ENCODE measurements at places on chromosomes 6 and 20.

DNA sequence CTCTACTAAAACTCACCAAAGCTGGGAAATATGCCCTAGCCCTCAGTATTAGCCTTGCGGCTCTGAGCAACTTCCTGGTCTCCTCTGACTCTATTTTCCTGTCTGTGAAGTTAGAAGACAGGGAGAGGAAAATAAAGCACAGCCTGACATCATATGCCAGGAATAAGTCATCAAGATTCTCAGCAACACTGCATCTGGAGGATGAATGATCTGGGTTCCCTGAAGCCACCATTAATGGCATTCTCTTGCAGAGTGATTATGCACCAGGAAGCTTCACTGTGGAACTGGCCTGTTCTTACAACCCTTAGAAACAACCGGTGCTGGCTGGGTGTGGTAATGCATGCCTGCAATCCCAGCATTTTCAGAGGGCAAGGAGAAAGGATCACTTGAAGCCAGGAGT lies 12.4 kb downstream of the ADGRF5 start:
- no peak for DNase-seq

DNA sequence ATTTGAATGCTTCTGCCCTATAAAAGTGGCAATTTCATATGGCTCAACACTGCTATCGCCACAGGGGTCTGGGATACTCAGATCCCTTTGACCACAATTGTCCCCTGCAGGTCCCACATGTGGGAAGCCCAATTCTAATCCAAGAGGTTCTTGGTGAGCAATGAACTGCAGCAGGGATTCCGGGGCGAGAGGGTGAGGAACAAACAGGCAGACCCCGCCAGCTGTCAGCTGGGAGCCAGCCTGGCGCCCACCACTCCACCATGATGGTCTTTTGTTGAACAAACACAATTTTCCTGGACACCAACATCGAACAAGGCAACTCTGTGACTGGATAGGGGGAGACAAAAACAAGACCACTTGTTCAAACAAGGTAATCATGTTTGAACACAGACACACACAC lies 80.5 kb downstream of the TMEM242 start:
- no peak for DNase-seq

- DNase-seq = no peak
Observed at GRCh38 chr20:51238675-51239305, 215.9 kb upstream of the KCNG1 start.

DNA sequence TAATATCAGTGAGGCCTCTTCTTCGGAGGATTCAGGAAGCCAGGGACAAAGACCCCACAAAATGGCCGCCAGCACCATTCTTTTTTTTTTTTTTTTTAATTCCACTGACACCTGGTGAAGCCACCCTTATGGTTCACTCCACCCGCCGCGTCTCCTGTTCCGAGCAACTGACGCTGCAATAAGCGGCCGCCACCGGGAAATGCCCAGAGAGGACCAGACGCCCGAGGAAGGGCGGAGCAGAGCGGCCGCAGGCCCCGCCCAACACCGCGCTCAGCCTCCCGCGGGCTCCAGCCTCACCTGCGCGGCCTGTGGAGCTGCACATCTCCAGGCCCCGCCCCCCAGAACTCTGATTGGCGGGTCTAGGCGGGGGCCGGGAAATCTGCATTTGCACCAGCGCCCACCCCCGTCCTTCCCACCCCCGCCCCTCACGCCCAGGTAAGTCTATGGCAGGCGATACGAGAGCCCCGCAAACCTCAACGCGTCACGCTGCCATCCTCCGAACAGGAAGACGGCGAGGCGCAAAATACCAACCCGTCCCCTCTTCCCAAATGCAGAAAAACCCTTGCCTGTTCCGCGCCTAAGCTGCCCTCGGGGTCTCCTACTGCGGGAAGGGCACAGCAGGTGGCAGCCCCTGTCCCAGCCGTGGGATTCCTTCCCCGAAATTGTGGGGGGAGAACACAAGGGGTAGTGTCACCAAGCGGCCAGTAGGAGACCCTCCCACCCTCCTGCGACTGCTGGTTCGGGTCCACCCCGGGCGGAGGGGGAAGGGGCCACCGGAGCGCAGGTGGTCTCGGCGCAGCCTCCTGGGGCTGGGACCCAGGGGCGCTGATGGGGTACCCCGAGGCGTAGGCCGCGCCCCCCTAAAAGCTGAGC lies 960 bp downstream of the ATP9A start:
- DNase-seq = no peak

DNA sequence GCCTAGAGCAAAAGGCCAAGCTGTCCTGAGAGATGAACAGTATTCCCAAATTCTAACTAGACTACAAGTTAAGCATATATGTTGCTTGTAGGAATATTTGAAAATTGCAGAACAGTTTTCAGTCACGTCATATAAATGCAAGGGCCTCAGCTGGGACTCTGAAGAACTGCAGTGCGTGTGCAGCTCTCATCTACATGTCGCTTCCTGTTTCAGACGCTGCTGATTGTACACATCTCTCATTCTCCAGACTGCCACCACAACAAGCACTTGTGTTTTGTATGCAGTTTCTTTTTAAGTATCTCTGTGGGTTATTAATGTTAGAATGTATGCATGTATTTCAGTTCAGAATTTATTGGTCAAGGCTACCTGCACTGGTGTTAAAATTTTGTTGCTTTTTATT lies 119.7 kb downstream of the MAP3K4 start:
- no peak for DNase-seq

DNA sequence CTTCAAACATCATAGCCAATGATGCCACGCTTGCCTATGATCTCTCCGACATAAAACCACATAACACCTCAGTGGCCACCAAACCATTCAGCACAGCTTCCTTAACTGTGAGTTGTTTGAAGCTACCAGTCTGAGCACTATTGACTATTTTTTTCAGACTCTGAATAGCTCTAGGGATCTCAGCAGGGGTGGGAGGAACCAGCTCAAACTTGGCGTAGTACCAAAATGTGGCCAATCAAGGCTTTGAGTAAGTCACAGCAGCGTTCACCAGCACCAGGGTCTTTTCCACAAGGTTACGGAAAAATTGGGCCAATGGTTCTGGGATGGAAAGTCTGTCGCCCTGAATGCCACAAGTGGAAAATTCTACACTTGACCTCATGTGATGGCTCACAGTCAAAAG lies 70.6 kb downstream of the SMPDL3A start:
- DNase-seq = no peak

DNA sequence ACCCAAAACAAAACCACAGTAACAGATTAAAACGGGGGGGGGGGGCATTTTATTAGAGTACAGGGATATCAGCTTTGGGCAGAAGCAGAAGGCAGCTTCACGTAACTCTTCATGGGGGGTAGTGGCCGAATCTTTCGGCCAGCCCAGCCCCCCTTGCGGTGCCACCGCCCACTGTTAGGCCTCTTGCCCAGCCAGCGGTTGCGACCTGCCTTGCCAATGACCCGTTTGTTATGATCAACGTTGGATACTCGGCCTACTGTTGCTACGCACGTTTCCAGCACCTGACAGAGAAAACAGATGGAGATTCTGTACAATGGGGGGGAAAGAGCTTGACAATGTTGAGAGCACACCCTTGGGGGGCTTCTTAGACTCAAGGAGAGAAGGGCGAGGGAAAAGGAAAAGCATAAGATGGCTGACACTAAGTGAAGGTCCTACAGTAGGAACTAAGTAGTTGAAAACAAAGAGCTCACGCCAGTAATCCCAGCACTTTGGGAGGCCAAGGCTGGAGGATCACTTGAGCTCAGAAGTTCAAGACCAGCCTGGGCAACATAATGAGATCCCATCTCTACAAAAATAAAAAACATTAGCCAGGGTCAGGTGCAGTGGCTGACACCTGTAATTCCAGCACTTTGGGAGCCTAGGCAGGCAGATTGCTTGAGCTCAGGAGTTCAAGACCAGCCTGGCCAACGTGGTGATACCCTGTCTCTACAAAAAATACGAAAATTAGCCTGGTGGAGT lies 724 bp upstream of the CUL7 start:
- no peak for DNase-seq

Data from osteocyte (in vitro differentiated cells).